ENCODE measurements at places on chromosomes 13 and 19.

DNA sequence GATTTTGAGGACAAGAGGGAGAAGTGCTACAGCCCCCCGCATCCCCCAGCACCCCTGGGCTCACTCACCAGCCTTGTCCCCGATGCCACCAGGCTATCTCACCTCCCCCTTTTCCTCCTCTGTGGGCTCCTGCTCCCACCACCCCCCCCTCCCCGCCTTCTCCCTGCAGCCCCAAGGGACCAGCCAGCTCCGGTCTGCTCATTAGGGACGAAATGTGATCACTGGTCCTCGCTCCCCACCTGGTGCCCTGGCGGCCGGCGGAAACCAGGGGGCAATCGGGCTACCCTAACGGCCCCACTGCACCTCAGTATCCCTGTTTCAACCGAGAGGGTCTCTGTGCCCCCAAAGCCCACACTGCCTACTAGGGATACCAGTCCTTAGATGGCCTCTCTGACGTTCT lies 2.7 kb downstream of the GPR4 start:
- no peak for DNase-seq

DNA sequence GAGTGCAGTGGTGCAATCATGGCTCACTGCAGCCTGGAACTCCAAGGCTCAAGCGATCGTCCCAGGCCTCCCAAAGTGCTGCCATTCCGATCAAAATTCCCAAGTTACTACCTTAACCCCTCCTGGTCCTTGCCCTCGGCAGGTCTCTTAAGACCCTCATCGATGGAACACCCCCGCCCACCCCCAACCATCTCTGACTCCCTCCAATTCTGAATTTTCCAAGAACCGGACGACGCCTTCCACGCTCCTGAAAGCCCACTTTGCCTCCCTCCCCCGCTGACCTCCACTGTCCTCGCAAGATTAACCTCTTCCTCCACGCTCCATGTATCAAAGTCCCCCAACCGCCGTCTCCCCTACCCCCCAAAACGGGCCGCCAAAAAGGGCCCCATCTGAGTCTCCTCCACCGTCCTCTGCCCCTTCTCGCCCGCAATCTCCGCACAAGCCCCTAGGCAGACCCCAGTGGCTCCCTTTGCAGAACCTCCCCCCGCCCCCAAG lies 539 bp downstream of the DAPK3 start:
- no peak for DNase-seq

DNA sequence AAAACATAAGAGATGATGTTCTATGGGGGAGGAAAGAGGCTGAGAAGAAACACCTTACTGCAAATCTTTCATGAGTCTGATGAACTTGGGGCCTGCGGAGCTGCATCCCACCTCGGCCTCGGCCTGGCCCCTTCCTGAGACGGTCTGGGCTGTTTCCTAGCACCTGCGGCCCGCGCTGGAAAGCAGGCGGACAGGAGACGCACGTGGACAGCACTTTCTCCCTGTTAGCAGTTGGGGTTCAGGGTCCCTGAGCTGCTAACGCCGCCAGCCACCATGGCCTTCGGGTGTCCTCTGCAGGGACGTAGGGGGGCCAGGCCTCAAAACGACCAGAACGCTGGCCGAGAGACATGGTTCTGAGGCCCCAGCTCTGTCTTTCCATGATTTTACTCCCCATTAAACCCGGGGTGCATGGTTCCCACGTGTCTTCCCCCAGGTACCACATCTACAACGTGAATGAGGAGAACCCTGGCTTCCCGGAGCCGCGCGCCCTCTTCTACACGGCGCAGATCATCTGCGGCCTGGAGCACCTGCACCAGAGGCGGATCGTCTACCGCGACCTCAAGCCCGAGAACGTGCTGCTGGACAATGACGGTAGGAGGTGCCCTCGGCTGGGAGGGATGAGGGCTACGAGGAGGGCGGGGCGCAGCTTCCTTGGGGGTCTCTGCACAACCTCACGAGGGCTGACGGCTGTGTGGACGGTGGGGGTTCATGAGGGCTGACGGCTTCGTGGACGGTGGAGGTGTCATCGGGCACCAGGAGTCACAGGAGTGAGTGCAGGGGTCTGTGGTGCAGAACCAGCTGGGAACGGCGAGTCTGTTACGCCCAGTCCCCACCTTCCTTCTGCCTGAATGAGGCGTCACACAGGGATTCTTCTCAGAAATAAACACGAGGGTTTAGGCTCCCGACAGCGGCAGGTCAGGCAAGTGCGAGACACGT lies 4.3 kb downstream of the GRK1 start:
- no peak for DNase-seq

DNA sequence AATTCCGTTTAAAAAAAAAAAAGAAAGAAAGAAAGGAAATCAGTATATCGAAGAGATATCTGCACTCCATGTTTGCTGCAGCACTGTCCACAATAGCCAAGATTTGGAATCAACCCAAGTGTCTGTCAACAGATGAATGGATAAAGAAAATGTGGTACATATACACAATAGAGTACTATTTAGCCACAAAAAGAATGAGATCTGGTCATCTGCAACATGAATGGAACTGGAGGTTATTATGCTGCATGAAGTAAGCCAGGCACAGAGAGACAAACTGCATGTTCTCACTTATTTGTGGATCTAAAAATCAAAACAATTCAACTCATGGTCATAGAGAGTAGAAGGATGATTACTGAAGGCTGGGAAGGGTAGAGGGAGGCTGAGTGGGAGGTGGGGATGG lies 16.3 kb downstream of the ZNF565 start:
- no peak for DNase-seq

DNA sequence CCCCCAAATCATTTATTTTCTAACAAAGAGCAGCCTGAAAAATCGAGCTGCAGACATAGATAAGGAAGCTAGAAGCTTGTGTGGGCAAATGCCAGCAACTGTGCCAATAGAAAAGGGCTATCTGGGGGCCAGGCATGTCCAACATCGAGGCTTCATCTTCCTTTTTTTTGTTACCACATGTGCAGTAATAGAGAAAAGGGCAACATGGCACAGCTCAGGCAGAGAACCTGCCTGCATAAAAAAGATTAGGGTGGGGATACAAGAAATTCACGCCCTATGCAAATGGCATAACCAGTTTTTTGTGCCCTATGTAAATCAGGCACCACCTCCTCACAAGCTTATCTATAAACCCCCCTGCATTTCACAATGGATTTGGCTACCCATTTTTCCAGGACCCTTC lies 60.4 kb upstream of the ABCC4 start:
- DNase-seq, result no peak

- no peak for DNase-seq
These were observed 1.4 kb downstream of the LENG9 start for GRCh38 chr19:54462047-54462654.

- no peak for DNase-seq
These were observed 43.1 kb upstream of the CHST8 start for GRCh38 chr19:33578697-33579096.

DNA sequence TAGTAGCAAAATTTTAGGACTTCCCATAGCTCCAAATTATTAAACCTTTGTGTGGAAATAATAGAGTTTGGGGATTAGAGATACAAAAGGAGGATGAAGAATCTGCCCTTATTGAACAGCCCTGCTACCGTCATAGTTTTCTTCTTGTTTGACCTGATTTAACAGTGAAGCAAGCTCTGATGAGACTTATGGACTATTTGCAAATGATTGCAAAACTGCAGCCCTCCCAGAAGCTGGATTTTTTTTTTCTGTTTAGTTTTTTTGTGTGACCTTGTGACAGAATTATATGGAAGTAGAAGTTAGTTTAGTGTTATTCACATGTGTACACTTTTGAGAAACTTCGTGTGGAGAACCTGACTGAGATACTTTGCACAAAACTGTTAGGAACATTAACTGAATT lies 267.8 kb downstream of the KCNRG start:
- no peak for DNase-seq

DNA sequence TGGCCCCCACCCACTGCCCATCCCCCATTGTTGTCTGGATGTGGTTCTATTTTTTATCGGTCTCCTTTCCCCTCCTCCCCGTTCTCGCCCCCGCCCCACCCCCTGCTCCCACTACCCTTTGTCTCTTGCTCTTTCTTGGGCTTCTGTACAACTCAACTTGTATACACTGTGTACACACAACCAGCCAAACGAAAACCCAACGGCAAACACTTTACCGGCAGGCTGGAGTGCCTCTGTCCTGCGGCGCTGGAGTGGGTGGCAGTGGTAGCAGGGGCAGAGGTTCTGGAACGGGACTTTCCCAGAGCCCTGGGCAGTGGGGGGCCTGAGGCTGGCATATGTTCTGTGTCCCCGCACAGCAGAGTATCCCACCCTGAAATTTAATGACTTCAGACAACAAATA lies 13.7 kb downstream of the RRAS start:
- no peak for DNase-seq

GRCh38 chr13:49373716-49374115 lies 70.1 kb downstream of the CAB39L start:
- DNase-seq, result no peak

- no peak for DNase-seq
These were observed 214.8 kb upstream of the UBL3 start for GRCh38 chr13:30065181-30065580.

DNA sequence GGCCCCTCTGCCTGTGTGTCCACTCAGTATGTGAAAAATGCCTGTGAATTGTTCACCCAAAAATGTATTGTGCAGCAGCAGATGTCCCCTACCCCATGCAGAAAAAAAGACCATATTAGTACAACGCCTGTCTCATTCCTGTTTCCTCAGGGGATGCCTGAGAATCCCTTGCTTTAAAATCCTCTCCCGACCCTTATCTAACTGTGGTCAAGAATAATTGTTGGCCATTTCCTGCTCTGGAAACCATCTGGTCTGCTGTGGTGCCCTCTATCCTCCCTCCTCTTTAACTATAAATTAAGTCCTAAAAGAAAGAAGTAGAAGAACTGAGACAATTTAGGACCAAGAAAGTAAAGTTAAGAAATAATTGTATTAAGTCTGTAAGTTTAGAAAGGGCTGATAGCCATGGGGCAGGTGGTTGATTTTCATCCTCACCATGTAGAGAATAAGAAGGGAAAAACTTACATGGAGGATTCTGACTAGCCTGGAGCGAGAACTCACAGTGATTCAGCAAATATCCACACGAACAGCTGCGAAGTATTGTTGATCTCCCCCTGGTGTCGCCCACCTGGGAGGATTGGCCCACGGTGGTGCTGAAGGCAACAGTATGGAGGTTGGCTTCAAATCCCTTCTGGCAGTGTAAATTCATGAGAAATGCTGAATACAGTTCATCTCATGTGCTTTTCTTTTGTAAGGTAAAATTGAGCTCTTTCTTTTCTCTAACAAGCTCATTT lies 85.6 kb downstream of the COL4A2 start:
- no peak for DNase-seq

- no peak for DNase-seq
These were observed 52.5 kb downstream of the GPC5 start for GRCh38 chr13:91450913-91451312.

DNA sequence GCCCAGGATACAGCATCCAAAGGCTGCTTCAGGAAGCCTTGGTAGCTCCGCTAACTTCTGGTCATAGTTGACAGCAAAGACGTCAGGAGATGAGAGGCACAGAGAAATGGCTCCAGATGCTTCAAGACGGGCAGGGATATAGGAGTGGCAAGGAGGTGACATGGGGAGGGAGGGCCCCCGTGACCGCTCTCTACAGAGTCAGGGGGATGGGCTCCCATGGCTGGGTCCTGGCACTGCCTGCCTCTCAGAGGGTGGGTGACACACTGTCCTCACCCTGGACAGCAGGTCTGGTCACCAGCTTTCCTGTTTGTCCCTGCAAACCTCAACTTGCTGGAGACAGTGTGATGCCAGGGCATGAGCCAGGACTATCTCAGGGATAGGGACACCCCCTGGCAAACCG lies 10.3 kb upstream of the ZNF14 start:
- no peak for DNase-seq

DNA sequence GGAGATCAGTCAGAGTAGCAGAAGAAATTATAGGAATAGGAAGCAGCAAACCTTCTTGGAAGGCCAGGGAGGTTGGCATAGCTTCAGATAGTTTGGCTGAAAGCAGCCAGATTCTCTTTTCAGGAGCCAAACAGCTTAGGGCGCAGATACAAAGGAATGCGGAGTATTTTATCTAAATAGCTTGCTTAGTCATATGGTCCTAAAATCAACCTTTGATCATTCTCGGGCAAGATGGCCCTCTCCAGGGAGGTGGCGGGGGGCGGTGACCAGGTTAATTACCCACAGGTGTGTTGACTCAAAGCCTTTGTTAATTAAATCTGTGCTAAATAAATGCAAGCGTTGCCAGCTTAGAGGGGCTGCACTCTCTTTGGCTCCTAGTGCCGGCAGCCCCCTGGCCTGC lies 12.5 kb upstream of the NCR1 start:
- no peak for DNase-seq

DNA sequence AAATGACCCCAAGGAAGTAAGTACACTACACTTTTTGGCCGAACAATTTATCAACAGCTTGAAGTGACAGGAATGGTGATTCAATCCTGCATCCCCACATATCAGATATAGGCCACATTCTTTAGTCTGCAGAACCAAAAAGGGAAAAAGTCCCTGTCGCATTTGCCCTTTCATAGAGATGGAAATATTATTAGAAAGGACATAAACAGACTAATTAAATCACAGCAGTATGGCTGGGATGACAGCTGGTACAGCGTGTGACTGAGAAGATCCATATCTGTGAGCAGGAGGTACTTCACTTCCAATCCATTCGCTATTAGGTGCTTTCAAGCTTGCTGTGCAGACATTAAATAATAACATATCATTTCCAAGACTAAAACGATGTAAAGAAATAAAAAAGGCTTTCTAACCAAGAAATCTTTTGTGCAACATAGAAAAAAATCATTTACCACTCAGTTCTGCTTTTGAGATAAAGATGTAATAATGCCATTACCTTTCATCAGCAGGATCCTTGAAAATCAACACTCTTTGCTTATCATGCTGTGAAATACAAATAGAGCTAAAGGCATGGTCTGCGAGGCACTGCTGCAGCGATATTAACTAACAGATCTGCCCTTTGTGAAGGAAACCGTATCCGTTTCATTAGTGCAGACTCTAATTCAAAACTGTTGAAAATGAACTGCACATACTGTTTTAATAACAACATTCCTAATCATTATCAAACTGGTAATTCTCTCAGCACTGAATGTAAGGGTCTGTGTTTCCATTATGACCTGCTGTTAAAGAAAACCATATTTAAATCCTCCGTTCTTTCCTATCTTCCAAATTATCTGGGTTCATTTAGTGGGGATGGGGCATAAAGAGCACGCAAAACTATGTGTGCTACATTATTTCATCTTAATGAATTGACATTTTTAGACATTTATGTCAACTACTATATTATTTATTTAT lies 245.6 kb downstream of the DACH1 start:
- no peak for DNase-seq

DNA sequence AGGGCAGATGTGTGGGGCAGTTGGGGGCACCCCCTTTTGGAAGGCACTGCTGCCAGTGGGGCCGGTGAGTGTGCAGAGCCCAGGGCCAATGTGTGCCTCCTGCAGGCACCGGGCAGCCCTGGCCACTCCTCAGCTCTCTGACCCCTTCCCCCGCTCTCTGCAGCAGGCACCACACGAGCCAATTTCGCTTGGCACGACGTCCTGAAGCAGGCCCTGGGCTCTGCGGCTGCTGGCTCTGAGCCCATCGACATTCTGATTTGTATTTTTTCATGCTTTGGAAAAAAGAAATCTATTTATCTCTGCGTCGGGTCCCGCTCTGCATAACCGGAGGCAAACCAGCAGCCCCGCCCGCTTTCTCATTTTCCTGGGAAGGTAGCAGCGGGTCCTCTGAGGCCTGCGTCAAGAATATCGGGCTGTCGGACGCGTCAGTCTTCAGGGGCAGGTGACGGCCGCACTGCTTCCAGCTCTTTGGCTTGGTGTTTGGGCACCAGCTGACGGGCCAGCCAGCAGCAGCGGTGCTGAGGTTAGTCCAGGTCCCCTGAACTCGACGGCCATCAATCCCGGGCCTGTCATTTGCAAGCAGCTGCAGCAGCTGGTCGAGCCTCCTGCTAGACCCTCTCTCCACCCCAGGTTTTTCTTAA lies 134.3 kb downstream of the KDM4B start:
- DNase-seq, result no peak
